ENCODE measurements at places on chromosomes 2 and 18.

- no peak for DNase-seq
These were observed 30.7 kb upstream of the LINC00305 start for GRCh38 chr18:64179556-64180080.

DNA sequence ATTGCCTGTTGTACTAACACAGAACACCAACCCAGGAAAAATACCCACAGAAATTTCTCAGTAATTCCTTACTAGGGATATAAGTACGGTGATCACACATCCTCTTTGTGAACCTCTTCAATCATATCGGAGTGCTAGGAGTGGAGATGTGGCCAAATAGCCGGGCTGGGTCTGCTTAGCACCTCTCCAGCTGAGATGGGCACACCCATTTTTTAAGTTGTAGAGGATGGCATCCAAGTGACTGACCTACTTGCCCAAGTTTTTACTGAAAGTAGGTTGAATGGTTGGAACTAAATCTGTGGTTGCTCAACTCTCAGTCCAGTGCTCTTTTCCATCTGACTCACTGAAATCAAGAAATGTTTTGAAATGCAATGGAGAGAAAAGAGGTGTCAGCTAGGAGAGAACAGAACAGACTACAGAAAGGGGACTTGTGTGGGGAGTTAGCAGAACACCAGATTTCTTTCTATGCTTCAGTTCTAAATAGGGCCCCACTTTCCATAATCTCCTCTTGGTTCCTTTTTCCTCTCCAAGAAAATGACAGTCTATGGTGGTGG lies 68.7 kb upstream of the FSHR start:
- no peak for DNase-seq

GRCh38 chr2:224584111-224584784 lies 915 bp downstream of the CUL3 start:
- no peak for DNase-seq

DNA sequence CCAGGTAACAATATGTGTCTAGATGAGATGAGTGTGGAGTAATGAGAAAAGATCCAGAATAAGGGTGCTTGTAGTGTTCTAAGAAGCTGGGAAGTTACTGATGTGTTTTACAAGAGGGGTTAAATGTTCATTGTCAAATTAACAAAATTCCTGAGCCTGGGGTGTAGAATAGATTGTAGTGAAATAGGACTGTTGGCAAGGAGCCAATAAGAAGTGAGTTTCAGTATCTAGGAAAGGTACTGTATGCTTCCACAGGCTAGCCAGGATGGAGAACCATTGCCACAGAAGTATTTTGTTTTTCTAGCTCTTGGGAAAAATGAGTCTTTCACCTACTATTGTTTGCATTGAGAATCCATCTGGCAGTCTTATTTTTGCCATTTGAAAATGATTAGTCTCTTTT lies 10.5 kb downstream of the DOK6 start:
- no peak for DNase-seq

- no peak for DNase-seq
These were observed 25.1 kb upstream of the GPR17 start for GRCh38 chr2:127620866-127621265.

DNA sequence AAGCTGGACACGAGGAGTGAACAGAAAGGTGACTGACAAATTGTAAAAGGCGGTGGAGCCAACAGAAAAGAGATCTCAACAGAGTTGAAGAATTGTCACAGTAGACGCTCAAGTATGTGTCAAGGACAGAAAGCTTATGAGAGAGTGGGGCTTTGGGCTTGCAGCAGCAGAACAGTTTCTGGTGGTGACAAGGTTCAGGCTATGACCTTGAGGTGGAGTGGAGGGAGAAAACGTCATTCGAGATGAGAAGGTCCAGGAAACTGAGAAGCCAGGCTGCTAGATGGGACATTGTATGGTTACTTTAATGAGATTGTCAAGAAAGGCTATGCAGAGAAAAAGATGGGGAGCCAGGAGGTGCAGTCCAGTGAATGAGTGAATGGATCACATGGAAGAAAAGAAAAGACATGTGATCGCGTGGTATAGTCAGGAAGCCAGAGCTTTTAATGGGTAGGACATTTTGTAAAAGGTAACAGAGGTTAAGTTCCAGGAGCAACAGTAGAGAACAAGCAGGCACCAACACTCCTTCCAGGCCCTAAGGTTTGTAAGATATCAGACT lies 91.1 kb upstream of the EPC2 start:
- DNase-seq = no peak

DNA sequence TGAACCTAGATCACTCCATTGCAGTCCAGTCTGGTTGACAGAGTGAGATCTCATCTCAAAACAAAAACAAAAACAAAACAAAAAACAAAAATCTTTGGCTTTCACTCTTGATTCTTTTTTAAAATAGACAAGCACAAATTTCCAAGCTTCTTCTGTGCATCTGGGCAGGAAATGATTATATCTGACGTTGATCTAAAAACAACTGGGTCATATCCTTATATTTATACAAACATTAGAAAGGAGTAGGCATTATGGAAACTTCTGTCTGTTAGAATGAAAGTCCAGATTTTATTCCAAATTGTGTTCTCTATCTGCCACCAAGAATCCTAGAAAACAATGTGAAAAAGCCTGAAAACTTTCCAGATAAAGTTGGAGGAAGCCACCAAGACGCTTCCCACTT lies 26.2 kb upstream of the PMAIP1 start:
- no peak for DNase-seq

- no peak for DNase-seq
These were observed 13.7 kb downstream of the NCKAP1 start for GRCh38 chr2:183024339-183025095.

DNA sequence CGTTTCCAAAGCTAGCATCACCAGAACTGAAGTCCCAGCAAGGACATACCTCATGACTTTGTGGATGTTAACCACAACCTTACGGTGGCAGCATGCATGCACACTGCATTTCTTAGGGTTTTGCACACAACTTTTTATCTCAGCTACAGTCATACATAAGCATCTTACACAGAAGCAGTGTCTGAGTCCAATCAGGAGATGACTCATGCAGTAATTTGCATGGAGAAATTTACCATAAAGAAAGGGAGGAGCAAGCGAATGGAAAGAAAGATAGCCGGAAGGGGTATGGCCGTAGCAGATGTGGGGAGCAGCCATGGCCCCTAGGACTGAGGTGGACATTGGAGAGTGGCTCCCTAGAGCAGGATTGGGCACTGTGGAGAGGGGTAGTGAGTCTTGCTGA lies 522.5 kb downstream of the GALR1 start:
- DNase-seq = no peak

GRCh38 chr2:37665043-37665442 lies 6.4 kb downstream of the CDC42EP3 start:
- DNase-seq = no peak

GRCh38 chr2:172065111-172065510 lies 20.2 kb upstream of the DLX1 start:
- DNase-seq = no peak

DNA sequence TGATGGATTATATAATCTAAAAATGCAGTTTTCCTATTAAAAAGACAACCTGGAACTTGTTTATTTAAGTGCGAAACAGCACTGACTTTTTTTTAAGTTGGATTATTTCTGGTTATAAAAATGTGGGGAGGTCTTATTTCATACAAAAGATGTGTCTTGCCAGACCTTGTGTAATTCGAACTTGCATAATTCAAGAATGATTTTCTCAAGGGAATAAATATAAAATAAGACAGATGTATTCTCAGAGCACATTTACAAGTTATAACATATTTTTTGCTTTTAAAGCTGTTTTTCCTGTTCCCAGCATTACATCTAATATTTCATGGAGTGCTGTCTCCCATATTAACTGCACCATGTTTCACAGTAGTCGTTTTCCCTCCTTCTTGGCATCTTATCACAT lies 263.1 kb downstream of the CDH20 start:
- DNase-seq = no peak

- no peak for DNase-seq
These were observed 6.3 kb downstream of the NRP2 start for GRCh38 chr2:205688417-205689200.

DNA sequence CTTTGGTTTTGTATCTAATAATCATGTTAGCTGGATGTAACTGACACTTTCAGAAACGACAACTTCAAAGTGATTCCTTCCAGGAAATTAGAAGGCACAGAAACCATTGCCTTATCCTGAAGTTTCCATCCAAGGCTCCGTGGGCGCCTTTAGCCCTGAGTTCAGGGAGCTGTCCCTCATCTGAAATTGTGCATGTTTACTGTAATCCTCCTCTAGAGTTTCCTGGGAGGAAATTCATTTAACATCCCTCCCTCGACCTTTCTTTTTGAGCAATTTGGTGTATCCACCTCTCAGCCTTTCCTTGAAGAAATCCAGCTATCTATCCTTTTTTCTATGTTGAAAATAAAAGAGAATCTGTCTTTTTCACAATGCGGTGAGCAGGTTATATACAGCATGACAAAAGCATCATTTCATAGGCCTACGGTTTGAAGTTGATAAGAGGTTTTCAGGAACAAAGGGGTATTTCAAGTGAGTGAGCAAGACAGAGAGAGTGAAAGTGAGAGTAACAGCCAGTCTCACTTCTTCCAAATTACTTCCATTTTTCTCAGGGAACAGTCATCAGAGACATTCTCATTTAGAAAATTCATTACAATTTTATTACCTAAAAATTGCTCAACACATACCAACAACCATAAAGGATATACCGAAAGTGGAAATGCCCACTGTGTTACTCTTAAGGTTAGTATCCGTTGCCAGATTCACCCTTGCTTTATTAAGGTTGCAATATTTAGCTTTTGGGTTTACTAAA lies 167.3 kb downstream of the MREG start:
- no peak for DNase-seq

- DNase-seq = no peak
These were observed 287.4 kb upstream of the TCF4 start for GRCh38 chr18:55875371-55875901.

DNA sequence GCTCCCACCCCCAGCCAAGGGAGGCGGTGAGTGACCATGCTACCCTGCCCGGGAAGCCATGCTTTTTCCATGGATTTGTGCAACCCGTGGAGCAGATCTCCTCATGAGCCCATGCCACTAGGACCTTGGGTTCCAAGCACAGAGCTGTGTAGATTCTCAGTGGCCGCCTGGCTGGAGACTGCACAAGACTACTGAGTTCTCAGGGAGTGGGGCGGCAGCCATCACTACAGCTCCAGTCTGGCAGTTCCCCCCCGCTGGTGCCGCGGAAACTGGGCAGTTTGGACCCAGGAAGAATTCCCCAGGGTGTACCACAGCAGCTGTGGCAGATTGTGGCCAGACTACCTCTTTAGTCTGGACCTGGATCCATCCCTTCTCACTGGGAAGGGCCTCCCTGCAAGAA lies 470.6 kb downstream of the LRP1B start:
- no peak for DNase-seq

DNA sequence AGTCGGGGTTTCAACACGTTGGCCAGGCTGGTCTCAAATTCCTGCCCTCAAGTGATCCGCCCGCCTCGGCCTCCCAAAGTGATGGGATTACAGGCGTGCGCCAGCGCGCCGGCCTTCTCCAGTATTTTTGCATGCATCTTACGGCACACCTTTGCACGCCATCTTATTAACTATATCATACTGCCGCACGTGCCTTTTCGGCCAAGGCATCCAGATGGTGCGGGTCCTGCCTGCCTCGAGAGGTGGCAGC lies 765 bp upstream of the ING5 start:
- no peak for DNase-seq

DNA sequence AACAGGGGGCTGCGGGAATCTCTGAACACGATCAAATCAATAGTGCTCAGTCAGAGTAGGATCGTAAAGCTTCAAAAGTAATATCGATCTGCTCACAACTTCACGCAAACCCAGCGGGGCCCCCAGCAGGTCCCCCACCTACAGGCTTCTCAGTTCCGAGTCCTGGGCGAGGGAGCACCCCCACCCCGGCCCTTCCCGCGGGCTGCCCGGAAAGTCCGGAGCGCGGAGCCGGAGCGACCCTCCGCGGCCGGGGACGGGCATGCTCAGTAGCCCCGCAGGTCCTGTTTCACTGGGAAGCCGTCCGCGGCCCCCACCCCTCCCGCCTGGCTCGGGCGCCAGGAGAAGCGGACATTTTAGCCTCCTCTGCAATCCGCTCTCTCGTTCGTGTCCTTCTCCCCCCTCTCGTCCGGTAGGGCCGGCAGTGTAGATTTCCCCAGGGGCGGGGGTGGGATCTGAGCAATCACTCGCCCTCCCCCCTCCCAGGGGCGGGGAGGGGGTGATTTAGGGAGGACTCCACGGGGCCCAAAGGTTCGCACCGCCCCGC lies 3.3 kb upstream of the SPRED2 start:
- DNase-seq = peak; percentile 33

- DNase-seq = no peak
These were observed 94.6 kb downstream of the MC4R start for GRCh38 chr18:60277855-60278480.

- no peak for DNase-seq
These were observed 13.8 kb downstream of the ZNF2 start for GRCh38 chr2:95179451-95179850.

DNA sequence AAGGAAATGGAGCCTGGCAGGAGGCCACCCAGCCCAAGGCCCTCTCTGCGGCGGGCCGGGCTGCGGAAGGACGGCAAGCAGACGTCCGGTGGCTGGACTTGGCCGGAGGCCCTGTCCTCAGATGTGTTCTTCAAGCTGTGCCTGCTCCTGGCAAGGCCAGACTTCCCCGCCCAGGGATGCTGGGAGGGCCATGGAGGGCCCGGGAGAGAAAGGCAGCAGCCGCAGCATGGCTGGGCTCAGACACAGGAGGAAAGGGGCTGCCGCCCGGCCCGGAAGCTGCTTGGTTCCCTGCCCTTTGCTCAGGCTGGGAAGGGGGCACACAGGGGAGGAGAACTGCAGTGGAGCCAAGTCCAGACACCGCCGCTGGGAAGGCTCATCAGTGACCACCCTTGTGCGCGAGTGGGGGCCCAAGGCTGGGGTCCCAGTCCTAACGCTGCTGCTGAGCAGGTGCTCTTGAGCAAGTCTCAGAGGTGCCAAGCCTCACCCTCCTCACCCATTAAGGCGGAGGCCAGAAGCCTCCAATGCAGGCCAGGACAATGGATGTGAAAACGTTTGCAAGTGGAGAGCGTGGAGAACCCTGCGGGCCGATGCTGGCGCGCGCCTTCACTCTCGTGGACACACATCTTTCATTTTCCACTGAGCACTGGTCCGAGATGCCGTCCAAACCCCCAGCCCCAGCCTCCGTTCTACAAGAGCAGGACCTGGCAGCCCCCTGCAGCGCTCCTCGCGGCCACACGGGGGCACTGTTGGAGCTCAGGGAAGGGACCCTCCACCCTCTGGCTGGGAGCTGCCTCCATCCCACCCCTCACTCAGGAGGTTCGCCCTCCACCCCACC lies 7.9 kb downstream of the CROCC2 start:
- peak; percentile 60 for DNase-seq

- DNase-seq = no peak
These were observed 993.9 kb upstream of the POU3F3 start for GRCh38 chr2:103860016-103860415.

- no peak for DNase-seq
These were observed 1674.5 kb upstream of the NXPH2 start for GRCh38 chr2:140454717-140455116.

All from stimulated activated CD8-positive, alpha-beta memory T cell treated with anti-CD3 and anti-CD28 coated beads, Interleukin-2, amount 100 ng/mL, for 48 hours (primary cell).